ENCODE measurements at places on chromosomes 6 and 20.

- no peak for DNase-seq
Measured at GRCh38 chr20:21981179-21981578, 275.7 kb downstream of the PAX1 start.

GRCh38 chr6:142943711-142944123 is 1.3 kb downstream of the HIVEP2 start:
- DNase-seq = peak; percentile 25

DNA sequence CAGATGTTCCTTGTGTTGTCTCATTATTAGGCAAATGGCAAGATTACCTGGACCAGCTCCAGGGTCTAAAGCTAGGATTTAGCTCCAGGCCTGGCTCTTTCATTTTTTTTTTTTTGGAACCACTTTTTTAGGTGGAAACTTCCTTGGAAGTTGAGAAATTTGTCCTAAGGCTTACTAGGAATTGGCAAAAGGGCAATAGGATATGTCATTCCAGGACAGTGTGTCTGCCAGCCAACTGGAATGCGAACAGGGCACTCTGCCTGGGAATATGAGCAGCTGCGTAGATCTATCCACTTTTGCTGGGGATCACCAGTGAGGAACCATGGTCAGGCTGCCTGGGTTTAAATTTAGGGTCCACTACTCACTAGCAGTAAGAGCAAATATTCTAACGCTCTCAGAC is 304.0 kb downstream of the TSHZ2 start:
- DNase-seq = no peak

DNA sequence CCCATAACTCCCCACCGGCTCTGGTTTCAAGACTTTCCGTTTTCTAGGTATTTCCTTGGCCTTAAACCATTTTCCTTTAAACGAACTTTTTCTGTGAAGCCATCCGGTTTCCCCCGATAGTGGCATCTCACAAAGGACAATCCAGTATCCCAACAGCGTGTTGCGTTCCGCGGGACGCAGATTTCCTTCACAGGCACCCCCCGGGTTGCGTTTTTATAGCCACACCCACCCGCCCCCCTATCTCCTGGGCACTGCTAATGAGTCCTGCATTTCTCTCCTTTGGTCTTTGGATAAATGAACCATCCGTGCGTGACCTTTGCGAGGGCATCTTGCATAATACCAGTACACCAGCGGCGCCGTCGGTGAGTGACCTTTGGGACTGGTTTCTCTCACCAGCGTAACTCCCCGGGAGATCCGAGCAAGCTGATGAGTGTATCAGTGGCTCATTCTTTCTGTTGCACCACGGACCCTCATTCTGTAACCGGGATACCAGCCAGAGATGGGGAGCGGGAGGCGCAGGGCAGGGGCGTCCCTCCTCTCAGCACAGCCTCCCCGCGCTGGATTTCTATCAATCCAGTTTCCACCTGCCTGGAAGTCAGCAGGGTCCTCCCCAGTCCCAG is 586 bp upstream of the NQO2 start:
- peak; percentile 91 for DNase-seq

DNA sequence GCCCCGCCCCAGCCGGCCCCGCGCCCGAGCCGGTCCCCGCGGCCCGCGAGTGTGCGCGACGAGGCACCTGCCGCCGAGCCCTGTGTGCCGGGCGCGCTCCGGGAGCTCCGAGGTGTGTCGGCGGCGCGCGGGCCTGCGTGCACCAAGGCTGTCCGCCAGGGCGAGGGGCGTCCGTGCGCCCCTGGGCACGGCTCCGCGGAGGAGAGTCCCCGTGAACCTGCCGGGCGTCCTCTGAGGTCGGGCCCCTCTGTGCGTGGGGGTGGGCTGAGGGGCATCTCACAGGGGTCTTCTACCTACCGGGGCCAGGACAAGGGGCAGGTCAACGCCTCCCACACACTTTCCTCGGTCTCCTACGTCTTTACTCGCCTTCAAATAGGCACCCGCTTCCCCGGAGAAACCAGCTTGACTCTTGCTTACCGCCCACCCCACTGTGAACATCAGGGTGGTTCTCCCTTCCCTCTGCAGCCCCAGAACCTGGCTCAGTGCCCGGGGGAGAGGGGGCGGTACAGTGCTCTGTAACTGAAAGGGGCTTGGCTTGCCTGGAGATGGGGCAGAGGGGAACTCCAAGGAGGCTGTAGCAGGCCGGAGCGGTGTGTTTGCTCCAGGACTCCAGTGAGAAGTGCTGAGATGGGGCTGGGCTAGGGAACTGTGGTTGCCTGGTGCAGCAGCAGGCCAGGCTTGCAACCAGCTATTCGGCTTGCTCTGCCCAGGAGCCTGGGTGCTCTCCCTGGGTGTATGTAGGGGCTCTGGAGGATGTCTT is at the start of gene SAMD10:
Gene SAMD10, minus strand, starts transcription at position 86 of the 760 bp plus-strand sequence. CDS start 175 bp downstream, outside the sequence.
- DNase-seq = no peak

DNA sequence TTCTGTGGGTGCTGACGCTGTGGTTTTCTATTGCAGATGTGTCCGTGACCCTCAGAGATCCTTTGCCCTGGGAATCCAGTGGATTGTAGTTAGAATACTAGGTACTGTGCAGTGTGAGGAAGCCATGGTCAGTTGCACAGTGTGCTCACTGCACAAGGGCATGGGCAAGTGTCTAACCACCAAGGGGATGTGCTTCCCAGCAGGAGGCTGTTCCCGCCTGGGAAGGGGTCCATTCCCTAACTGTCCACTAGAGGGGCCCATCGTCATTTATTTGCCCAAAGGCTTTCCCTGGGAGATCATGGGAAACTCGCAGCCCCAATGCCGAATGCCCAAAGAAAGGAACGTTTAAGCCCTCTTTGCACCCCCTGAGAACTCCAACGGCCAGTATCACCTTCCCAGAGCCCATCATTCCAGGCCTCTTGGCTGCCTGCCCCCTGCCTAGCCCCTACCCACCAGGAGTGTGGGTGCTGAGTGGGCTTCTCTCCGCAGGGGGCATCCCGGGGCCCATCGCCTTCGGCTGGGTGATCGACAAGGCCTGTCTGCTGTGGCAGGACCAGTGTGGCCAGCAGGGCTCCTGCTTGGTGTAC is 26.2 kb downstream of the SLCO4A1 start:
- DNase-seq = peak; percentile 69

DNA sequence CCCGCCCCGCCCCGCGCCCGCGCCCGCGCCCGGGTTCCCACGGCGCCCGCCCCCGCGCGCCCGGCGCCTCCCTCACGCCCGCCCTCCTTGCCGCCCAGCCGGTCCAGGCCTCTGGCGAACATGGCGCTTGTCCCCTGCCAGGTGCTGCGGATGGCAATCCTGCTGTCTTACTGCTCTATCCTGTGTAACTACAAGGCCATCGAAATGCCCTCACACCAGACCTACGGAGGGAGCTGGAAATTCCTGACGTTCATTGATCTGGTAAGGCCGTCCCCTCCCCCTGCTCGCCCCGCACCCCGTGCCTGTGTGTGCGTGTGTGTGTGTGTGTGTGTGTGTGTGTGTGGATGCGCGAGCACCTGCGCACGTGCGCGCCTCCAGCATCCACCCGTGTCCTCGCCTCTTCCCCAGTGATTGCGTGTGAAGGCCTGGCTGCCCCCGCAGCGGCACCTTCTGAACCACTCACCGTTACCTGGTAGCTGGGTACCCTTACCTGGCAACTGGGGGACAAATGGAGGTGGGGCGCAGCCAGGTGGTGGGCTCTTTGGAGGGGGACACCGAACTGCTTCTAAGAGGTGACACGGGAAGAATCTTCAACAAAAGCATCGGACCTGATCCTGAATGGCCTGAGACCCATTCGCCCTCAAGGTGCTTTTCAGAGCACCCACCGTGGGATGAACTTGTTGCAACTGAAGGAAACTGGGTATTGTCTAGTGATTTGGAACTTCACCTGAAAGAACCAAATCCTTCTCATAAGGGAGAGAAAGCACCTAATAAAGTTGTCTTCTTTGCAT is at the start of gene AIG1:
Gene AIG1, plus strand, starts transcription at position 84 of the 791 bp plus-strand sequence. Its CDS starts 37 bp downstream, at position 121.
- DNase-seq = no peak
